ENCODE measurements at places on chromosomes 6 and 20. TPM values are rescaled to one million over a fixed set of nuclear protein-coding genes. Genes with fewer than 3 reads are reported as not detected.

GRCh38 chr6:34030831-34031624 is 114.9 kb downstream of the GRM4 start:
- no peak overlapping the region for H3K4me3 ChIP-seq
- peaks cover 3% of the 10 kb centered on the region for H3K36me3 ChIP-seq
- no peak for DNase-seq
- H3K27me3 ChIP-seq, result no peaks in the 10 kb centered on the region
- H3K27ac ChIP-seq, result no peak overlapping the region

Gene PI16
- total RNA-seq, result not detected

DNA sequence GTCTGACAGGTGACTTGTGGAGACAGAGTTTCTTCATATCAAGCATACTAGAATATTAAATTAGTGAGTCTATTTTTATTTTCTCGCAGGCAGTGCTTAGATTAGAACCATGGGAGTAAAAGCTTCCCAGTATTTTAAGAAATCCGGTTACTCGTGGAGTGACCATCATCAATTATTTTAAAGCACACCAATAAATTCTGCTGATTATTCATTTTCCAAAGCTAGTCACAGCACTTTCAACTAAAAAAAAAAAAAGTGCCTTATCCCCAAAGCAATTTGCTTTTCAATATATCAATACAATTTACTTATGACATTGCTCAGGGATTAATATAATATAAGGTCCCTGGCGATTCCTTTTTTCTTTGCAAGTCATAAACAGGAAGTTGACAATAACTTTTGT is 26.3 kb upstream of the OLIG3 start:
- DNase-seq, result no peak
- no peak overlapping the region for H3K27ac ChIP-seq
- 0 out of 2 replicates have a peak, but pooled peaks cover 6% of the 10 kb centered on the region for H3K36me3 ChIP-seq
- H3K4me3 ChIP-seq, result no peak overlapping the region

Gene KIAA1755
- 0.18 TPM for total RNA-seq

DNA sequence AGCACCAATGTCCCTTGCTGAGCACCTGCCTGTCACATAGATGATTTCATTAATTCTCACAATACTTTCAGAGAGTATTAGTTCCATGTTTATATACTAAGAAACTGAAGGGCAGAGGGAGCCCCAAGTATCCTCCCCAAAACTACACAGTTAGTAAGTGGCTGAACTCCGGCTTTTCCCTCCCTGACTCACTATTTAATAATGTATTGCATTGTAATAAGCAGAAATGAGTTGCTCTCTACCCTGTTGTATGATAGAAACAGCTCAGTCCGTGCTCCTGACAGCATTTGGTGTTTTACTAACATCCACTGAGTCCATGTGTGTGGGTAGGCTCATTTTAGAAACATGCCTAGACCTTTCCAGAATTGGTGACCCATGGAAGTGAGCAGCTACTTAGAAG is 76.8 kb downstream of the OLIG3 start:
- no peak overlapping the region for H3K27ac ChIP-seq
- H3K4me1 ChIP-seq, result peaks cover 4% of the 10 kb centered on the region
- no peak overlapping the region for H3K4me3 ChIP-seq
- DNase-seq, result no peak

DNA sequence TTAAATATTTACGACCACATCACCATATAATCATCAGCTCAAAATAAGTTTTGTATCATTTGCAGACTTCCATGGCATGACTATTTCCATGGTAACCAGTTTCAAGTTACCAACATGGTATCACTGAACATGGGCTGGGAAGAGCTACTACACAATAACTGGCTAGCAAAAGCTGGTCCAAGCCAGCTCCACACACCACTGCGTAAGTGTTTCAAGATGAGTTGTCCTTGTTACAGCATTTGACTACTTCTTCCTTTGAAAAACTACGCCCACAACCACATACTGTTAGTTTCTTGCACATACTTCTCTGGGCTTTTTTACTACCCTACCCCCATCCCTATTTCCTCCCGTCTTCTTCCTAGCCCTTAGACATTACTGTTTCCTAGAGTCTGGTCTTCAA is 8.5 kb downstream of the CD164 start:
- H3K27ac ChIP-seq, result no peak overlapping the region
- no peak overlapping the region for H3K4me3 ChIP-seq
- H3K27me3 ChIP-seq, result no peaks in the 10 kb centered on the region
- H3K4me1 ChIP-seq, result no peaks in the 10 kb centered on the region
- DNase-seq, result no peak
- H3K36me3 ChIP-seq, result peaks cover 47% of the 10 kb centered on the region

Gene HNF4A
- 0.04 TPM for total RNA-seq

GRCh38 chr20:40551125-40551530 is 137.9 kb downstream of the MAFB start:
- H3K36me3 ChIP-seq, result no peaks in the 10 kb centered on the region
- H3K27me3 ChIP-seq, result no peaks in the 10 kb centered on the region
- H3K4me1 ChIP-seq, result no peaks in the 10 kb centered on the region
- no peak overlapping the region for H3K4me3 ChIP-seq
- no peak overlapping the region for H3K27ac ChIP-seq
- DNase-seq, result no peak

Gene MOG
- total RNA-seq, result 0.55 TPM

Gene C6orf141
- 35.9 TPM for total RNA-seq

GRCh38 chr20:51094221-51094620 is 71.3 kb upstream of the KCNG1 start:
- H3K27me3 ChIP-seq, result no peaks in the 10 kb centered on the region
- H3K4me3 ChIP-seq, result no peak overlapping the region
- no peaks in the 10 kb centered on the region for H3K36me3 ChIP-seq
- DNase-seq, result no peak

Gene SLC52A3
- 3.3 TPM for total RNA-seq

Gene CD109
- total RNA-seq, result 3.3 TPM

DNA sequence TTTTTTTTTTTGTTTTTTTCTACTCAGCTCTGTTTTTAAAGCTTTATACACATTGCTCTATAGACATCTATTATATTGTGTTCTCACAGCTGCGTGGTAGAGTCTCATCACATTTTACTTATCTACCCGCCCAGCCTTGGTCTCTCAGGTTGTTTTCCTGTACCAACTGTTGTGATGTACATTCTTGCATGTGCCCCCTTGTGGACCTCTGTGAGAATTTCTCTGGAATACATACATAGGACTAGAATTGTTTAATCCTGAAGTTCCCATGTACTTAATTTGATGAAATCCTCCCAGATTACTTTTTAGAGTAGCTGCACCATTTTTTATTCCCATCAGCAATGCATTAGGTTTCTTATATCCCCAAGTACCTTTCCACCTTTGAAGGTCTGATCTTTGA is 40.4 kb upstream of the TINAG start:
- H3K4me3 ChIP-seq, result no peak overlapping the region
- H3K27ac ChIP-seq, result no peak overlapping the region
- DNase-seq, result no peak
- H3K36me3 ChIP-seq, result no peaks in the 10 kb centered on the region
- H3K4me1 ChIP-seq, result no peaks in the 10 kb centered on the region

DNA sequence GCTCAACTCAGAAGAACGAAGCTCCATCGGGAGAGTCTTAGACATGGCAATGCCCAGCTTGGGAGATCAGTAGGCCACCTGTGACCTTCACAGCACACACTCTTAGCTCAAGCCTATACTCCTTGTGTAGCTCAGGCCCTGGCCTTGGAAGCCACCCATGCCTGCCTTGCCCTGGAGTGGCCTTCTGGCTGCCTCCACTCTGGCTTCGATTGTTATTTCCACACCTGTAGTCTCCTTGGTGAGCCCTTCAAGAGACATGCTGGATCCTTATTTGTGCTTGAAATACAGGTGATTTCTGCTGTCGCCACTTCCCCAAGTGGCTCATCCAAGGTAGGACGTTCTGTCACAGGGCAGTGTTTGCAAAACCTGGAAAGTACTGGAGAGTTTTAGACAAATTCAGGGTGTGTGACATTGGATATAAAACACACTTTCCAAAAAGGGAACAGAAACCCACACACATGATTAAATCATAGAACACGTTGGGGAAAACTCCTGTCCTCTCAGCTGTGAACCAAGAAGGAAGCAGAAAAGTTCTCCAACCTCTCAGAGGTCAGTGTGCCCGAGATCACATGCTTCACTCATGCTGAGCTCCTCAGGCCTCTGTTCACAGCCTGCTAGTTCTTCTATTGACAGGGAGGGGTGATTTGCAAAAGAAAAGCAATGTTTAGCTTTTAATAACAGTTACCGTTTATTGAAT is 391.8 kb downstream of the CDC5L start:
- H3K27ac ChIP-seq, result no peak overlapping the region
- H3K36me3 ChIP-seq, result peaks cover 2% of the 10 kb centered on the region
- DNase-seq, result no peak
- no peak overlapping the region for H3K4me3 ChIP-seq
- H3K4me1 ChIP-seq, result no peaks in the 10 kb centered on the region

- H3K4me1 ChIP-seq, result no peaks in the 10 kb centered on the region
- no peaks in the 10 kb centered on the region for H3K27me3 ChIP-seq
- no peaks in the 10 kb centered on the region for H3K36me3 ChIP-seq
- H3K27ac ChIP-seq, result no peak overlapping the region
- no peak for DNase-seq
- H3K4me3 ChIP-seq, result no peak overlapping the region
Observed at GRCh38 chr6:137570393-137570792, 76.2 kb upstream of the OLIG3 start.

DNA sequence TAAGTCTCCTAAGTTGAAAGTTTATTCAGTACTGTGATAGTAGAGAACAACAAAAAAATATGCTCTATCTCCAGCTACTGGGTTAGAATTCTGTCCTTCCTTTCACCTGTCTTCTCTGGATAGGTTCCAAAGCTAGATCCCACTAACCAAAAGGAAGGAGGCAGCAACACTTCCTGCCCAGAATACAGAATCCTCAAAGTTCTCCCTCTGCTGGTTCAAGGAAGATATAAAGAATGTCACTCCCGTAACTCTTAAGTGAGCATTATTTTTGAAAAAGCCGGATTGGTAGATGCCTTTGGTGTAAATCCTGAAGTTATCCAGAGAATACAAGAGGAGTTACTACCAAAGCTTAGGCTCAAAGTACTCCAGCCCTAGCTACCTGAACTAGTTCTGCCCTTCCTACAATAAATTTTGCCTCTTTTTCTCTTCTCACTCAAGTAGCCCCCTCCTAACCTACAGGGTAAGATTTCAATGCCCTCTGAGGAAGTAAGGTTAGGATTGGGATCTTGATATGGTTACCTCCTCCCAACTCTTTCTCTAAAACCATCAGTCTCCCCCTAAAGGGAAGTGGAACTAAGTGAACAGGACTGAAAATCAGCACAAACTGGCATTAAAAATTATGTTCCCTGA is 26.0 kb upstream of the CRIP3 start:
- H3K27me3 ChIP-seq, result no peaks in the 10 kb centered on the region
- no peaks in the 10 kb centered on the region for H3K4me1 ChIP-seq
- no peak overlapping the region for H3K4me3 ChIP-seq
- no peak overlapping the region for H3K27ac ChIP-seq

Gene BMP7
- 17.7 TPM for total RNA-seq

- peaks cover 4% of the 10 kb centered on the region for H3K4me1 ChIP-seq
- no peak for DNase-seq
Observed at GRCh38 chr6:52661551-52661950, 9.4 kb upstream of the TMEM14A start.

- no peaks in the 10 kb centered on the region for H3K27me3 ChIP-seq
- H3K36me3 ChIP-seq, result peaks cover 48% of the 10 kb centered on the region
- no peak for DNase-seq
- no peaks in the 10 kb centered on the region for H3K4me1 ChIP-seq
Observed at GRCh38 chr6:42073287-42073686, 23.0 kb downstream of the TAF8 start.

Gene SNX14
- total RNA-seq, result 35.5 TPM

DNA sequence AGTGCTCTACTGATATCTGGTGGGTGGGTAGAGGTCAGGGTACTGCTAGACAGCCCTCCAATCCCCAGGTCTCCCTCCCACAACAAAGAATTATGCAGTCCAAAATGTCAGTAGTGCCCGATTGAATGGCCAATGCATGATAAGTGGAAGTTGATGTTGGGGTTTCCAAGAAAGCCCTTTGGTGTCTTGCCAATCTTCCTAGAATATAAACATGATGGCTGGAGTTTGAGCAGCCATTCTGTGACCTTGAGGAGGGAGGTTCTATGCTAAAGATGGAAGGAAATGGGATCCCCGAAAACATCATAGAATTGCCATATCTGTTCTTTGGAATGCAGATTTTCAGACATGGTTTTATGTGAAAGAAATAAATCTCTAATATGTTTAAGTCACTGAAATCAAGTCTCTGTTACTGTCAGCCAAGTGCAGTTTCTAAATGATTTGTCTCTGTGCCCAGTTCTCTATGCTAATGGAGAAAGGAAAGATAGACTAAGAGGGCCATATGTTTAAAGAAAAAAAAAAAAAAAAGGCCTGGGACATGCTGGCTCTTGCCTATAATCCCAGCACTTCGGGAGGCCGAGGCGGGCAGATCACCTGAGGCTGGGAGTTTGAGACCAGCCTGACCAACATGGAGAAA is 32.8 kb upstream of the PTPN1 start:
- no peaks in the 10 kb centered on the region for H3K4me1 ChIP-seq
- no peak for DNase-seq

- no peak overlapping the region for H3K27ac ChIP-seq
- H3K27me3 ChIP-seq, result no peaks in the 10 kb centered on the region
- peaks cover 4% of the 10 kb centered on the region for H3K36me3 ChIP-seq
Observed at GRCh38 chr6:52532457-52532856, 44.4 kb downstream of the TRAM2 start.

DNA sequence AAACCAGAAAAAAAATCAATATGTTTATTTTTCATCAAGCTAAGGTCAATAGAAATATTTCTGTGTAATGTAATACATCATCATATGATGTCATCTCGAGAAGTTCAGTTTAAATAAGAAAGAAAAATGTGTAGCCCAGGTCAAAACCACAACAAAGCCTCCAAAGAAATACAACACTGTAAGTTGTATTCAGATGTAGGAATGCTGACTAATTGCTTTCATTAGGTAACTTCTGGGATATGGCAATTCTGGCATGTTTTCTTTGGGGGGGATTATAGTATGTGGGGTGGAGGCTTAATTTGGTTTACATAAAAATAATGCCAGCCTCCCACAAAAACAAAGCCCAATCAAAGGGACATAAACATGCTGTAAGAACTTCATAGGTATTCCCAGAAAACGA is 881.8 kb upstream of the CITED2 start:
- H3K27me3 ChIP-seq, result no peaks in the 10 kb centered on the region
- H3K4me1 ChIP-seq, result no peaks in the 10 kb centered on the region
- peaks cover 16% of the 10 kb centered on the region for H3K36me3 ChIP-seq
- peak overlapping the region; percentile 71 for H3K27ac ChIP-seq

Gene ADGRF4
- not detected for total RNA-seq

GRCh38 chr6:111940801-111941200 is 67.5 kb upstream of the FYN start:
- H3K27me3 ChIP-seq, result no peaks in the 10 kb centered on the region
- H3K4me1 ChIP-seq, result no peaks in the 10 kb centered on the region
- DNase-seq, result no peak
- peaks cover 4% of the 10 kb centered on the region for H3K36me3 ChIP-seq
- no peak overlapping the region for H3K4me3 ChIP-seq
- no peak overlapping the region for H3K27ac ChIP-seq

Gene C6orf15
- total RNA-seq, result not detected

All from H9 (cell line).